AML-193 (cell line): ENCODE measurements at places on chromosomes 13 and 19.

DNA sequence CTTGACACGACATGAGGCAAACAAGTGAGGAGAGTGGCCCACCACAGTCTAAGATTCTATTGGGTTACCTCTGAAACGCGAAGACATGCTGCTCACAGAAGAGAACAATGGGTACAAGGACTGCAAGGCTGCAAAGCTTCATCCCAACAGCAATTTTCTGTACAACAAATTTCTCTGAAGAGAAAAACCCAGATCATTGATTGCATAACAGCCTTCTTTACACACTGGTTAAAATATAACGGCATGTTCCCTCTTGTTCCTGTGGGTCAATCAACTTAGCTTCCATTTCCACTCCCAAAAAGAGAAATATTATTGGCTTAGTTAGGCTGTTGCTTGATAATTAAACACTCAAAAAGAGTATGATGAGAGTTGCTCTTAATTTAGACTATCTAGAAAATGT lies at the start of gene CPB2:
Gene CPB2, minus strand, starts transcription at position 166 of the 400 bp plus-strand sequence. Its CDS starts 24 bp downstream, at position 142.
- DNase-seq = no peak

- no peak for DNase-seq
Measured at GRCh38 chr19:54552913-54553310, 20.7 kb upstream of the LILRA2 start.

- peak; percentile 28 for DNase-seq
Measured at GRCh38 chr13:30366088-30366487, 56.2 kb upstream of the UBE2L5 start.

DNA sequence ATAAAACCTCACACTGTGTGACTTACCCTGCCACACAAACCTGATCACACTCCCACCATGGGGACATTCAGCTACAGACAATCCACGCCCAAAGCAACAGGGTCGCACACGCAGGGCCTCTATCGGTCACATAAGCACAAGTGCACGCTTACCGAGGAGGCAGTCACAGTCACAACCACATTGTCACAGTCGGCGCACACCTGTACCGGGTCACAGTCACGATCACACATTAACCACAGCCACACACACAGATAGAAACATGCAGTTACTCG lies 579 bp downstream of the ZNF566 start:
- peak; percentile 28 for DNase-seq

DNA sequence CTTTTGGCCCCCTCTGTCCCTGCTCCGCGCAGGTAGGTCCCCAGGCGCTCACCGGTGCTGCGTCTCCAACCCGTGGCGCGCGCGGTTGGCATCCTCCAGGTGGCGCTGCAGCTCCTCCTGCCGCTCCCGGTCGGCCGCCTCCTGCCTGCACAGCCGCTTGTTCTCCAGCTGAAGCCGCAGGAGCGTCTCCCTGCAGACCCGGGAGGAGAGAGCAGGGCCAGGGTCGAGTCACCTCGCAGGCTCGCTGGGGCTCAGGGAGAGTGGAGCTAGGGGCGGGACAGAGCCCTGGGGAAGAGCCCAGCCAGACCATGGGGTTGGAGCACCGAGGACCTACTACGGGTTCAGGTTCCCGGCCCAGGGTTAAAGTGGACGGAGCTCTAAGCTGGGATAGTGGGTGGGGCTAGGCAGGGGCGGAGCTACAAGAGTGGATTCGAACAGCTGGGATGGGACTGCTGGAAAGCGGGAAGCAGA lies 9.3 kb downstream of the HOOK2 start:
- DNase-seq = peak; percentile 75
